ENCODE measurements at places on chromosomes 3 and 15.

DNA sequence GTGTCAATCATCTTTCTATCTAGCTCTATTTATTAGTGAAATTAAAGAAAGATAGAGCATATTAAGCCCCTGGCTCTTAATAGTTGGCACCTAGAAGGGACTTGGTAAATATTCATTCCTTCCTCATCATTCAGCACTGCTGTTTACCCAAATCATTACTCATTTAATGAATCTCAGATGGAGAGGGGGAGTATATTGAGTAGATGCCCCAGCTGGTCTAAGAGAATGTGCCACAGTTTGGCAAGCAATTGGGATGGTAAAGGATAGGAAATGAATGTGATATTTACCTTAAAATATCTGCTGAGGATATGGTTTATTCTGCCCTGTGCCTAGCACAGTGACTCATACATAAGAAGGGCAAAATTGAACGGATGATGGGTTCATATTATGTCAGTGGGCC is 6.0 kb downstream of the IL1RAP start:
- no peak for ATAC-seq

DNA sequence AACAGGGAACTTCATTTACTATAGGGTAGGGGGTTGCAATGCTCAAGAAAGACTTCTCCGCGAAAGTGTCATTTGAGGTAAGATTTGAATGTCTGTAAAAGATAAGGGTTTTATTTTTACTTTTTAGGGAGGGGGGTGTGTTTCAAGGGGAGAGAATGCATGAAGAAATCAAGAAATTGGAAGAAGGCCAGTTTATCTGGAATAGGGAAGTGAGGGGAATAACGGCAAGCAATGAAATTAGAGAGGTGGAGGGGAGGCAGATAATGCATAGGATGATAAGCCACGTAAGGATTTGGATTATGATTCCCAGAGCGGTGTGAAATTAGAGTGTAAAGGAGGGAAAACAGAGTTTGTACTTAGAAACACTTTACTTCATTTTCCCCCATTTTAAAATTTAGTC is 63.0 kb upstream of the MB21D2 start:
- ATAC-seq, result no peak

GRCh38 chr3:194203482-194204041 is 67.6 kb downstream of the HES1 start:
- peak; percentile 65 for ATAC-seq

DNA sequence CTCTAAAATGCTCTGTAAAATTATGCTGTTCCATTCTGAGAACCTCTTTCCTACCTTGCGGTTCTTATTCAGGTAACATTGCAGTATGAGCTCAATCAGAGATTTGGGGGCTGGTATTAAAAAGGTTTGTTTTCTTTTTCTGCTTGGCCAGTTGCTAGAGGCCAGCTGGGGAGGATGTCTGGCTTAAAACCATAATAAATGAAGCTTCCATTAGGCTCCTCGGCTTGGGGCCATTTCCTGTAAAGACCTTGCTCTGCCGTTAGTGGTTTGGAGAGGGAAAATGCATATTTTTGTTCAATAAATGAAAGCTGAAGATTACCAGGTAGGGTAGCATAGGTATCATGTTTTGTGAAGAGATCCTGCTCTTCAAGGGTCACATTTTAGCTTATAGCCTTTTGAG is 55.2 kb downstream of the MCTP2 start:
- ATAC-seq, result no peak

DNA sequence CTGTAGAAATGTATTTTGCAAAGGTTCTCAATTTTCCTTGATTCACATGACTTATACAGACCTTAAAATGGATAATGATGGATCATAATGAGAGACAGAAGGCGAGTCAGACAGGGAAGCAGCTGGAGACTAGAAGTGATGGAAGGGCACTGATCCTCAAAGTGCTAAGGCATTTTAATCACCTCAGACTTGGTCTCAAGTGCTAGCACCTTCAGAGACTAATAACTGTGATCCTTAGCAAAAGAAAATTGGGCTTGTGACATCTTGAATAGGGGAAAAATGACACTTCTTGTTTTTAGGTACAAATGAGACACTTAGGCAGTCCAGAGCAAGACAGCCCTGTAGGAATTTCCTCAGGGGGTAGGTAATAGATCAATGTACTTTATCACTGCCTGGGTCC is 1011.7 kb downstream of the SQOR start:
- ATAC-seq, result no peak

DNA sequence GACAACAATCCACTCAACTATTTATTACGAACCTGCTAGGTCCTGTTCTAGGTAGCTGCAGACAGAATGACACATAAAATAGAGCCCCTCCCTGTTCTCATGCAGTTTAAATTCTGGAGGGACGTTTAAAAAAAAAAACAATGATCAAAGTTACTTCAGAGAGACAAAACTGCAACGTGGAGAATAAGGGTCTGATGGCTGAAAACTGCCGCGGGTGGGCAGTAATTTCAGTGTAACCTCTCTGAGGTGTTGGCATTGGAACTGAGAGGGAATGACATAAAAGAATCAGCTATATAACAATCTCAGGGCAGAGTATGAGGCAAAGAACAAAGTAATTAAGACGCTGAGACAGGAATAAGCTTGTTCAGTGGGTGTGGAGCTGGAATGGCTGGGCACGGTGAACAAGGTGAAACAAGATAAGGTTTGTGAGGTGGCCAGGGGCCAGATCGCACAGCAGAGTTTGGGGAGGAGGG is 19.5 kb downstream of the TBL1XR1 start:
- no peak for ATAC-seq

DNA sequence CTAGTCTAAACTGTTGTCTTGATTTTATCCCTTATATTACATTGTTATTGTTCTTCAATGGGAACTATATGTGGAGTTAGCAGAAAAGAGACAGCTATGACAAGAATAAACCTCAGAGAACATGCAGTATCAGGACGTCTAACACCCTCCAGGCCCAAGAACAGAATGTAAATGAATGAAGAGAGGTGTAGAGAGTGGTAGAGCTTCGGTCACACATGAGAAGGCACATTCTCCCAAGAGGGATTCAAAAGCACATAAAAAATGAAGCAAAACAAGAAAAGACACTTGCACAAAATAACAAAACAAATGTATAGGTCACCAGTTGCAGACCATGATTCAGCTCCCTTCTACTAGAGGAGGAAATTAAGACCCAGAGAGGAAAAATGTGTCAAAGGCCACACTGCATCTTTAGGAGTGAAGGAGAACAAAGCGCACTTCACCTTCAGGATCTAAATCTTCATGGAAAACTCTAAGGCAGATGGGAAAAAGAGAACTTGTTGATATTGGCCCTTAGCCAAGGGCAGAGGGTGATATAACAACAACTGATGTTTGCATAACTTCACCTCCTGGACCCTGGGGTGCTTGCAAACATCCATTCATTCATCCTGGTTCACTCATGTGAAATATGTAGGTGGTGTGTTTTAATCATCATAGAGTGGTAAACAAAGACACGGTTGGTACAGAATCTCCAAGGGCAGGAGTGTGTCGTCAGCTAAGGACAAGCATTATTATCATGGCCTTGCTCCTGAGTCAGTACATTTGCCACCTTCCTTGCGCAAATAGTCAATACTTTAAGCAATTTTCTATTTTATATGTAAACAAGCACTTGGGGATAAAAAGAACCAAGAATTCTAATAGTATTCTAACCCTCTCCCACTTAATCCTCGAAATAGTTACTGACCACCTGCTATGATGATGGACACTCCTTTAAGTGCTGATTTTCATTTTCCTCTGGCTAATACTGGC is 8.8 kb downstream of the NEK10 start:
- ATAC-seq, result peak; percentile 79

- no peak for ATAC-seq
These were observed 275.8 kb upstream of the ARL6 start for GRCh38 chr3:97488741-97489140.

DNA sequence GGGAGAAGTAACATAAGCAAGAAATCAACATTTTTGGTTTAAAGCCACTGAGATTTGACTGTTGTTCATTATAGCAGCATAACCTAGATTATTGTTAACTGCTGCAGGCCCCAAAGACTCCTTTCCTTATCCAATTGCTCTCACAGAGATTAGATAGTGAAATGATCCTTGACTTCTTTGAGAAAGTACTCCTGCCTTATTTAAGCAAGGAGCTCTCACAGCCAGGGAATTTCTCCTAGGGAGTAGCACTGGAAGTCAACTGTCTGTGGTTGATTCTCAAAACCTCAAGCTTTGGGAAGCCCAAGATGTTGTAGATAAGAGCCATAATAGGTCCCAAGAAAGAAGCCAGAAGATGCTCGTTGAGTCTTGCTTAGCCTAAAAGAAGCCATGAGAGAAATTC is 151.8 kb upstream of the TSC22D2 start:
- ATAC-seq, result no peak

GRCh38 chr3:52742418-52743041 is 28.2 kb downstream of the NEK4 start:
- ATAC-seq, result no peak

DNA sequence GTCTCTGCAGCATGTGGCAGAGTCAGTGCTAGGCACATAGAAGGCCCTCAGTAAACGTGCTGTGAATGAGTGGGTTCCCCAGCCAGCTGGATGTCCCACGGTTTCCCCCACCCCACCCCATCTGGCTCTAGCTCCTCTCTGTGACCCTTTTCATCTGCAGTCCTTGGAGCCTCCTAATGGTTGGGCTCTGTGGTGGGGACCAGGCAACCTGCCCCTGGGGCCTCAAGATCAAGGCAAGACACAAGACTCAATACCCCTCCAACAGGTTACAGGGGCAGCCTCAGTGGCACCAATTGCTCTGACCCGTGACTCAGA is 17.1 kb upstream of the CYP11A1 start:
- no peak for ATAC-seq

- ATAC-seq, result no peak
These were observed 608.6 kb upstream of the BCHE start for GRCh38 chr3:166445865-166446264.

GRCh38 chr3:150603980-150604319 is 829 bp downstream of the SELENOT start:
- ATAC-seq, result no peak

- ATAC-seq, result no peak
These were observed 56.6 kb upstream of the FAM3D start for GRCh38 chr3:58723173-58723572.

DNA sequence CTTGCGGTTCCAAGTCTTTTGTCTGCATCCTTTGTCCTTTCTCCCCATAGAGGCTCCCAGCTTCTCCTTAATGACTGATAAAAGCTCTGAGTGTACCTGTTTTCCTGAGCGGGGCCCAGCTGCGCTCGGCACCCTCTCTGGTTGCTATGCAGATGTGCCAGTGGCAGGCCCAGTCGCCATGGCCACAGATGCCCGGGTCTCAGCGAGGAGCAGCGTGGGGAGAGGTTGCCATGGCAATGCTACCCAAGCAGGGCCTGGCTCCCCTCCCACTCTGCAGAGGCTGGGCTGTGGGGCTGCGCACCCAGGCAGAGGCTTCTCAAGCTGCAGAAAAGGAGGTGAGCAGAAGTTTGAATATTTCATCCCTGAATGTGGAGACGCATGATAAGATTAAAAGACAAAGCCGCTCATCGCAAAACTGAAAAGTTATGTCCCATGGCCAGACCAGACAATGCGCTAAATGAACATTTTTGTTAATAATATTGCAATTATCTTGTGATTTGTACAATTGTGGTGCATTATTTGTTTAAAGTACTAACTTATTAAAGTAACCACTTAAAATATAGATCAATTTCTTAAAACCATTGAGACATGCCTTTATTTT is 66.1 kb downstream of the TPRA1 start:
- no peak for ATAC-seq

- no peak for ATAC-seq
These were observed 103.8 kb downstream of the IQCH start for GRCh38 chr15:67358391-67358790.

DNA sequence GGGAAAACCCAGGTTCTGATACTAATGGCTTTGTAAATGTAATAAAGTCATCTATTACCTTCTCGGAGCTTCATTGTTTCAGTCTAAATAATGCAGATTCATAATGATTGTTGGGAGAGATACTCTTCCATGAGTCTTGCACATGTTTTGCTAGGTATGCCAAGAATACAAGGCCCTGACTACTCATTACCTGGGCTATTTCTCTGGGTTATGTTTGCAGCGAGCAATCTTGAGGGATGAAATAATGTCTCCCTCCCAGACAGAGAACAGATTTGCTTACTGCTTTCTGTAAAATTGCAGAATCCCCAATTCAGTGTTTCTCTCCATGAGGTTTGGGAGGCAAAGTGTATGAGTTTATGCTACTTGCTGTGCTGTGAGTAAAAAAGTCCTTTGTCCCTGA is 6.2 kb upstream of the CLASP2 start:
- no peak for ATAC-seq

DNA sequence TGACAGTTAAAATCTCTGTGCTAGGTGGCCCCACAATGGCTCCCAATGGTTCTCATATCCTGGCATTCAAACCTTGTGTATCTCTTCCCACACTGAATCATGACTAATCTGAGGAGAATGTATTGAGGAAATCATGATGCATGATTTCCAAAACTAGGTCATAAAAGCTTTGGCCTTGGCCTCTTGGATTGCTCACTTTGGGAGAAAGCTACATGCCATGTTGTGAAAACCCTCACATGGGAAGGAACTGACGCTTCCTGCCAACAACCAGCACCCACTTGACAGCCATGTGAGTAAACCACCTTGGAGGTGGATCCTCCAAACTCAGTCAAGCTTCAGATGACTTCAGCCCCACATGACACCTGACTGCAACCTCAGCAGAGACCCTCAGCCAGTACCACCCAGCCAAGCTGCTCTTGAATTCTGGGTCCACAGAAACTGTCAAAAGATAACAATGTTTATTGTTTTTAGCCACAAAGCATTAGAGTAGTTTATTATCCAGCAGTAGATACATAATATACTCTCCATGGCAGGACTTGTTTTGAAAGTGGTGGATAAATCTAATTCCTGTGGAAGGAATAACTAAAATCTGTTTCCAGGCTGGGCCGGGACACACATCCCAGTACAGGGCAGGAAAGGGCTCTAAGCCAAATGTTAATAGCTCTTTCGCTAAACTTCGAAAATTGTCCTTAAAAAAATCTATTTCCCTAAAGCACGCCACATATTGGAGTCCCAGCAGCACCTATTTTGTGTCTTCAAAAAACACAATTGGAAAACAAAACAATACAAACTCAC is 1.0 kb upstream of the ZNF620 start:
- no peak for ATAC-seq

DNA sequence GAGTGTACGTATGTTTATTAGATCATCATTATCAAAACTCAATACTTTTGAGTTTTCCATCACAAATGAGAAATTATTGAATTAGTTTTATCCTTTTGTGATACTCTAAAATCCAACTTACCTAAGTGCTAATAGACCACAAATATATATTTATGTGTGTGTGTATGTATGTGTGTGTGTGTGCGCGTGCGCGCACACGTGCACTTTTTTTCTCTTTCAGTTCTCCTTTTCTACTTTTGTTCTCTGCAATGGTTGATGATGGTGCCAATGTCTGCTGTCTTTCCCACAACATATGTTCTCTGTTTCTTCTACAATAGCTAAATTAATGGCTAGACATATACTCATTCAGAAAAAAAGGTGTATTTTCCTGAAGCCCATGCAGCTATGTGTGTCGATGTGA is 571.6 kb upstream of the ARPP21 start:
- no peak for ATAC-seq

GRCh38 chr3:192273697-192274010 is 453.7 kb downstream of the FGF12 start:
- ATAC-seq, result no peak
